ENCODE measurements at places on chromosomes 5 and 9.

DNA sequence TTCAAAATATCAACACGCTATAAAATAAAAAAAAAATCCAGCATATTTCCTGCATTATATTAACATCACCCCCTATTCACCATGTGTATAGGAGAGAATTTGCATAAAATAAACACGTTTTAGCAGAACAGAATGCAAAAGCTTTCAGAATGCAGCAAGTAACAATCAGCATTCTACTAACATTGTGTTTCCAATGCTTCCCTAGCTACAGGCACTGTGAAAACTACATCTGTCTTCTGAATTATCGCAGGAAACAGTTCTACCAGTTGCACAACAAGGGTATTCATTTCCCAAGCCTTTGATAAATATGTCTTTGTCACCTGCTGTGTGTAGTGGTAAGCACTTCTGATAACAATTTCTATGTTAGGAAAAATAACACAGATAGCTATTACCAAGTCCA is 1015.8 kb downstream of the CDH18 start:
- no peak for DNase-seq
- no peak overlapping the region for H3K4me3 ChIP-seq
- H3K36me3 ChIP-seq, result no peaks in the 10 kb centered on the region
- no peaks in the 10 kb centered on the region for H3K27me3 ChIP-seq

DNA sequence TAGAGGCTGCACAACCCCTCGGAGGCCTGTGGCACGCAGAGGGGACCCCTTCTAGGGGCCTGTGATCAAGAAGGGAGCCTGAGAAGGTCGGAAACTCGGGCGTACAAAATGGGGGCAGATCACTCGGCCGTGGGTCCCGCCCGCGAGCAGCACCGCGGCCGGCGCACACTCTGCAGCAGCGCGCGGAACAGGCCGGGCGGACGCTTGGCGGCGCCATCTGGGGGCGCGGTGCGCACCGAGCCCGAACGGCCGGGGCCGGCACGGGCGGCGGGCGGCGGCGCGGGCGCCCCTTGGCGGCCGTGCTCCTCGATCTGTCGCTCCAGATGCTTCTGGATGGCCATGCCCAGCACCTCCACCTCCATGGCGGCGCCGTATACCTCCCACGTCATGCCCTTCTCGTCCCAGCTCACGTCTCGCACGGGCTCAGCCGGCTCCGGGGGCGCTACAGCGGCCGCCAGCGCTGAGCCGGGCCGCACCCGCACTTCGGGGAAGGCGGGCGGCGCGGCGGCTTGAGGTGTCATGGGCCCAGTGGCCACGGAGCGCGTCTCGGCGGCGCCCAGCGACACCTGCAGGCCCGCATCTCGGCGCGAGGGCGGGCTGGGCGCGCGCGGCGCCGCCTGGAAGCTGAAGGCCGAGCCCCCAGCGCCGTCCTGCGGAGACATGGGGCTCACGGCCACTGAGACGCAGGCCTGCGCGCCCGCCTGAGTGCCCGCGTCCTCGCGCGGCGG is 13.1 kb downstream of the GPRIN1 start:
- peak; percentile 35 for DNase-seq
- H3K27me3 ChIP-seq, result peaks cover 16% of the 10 kb centered on the region
- peaks cover 12% of the 10 kb centered on the region for H3K36me3 ChIP-seq

- peaks cover 5% of the 10 kb centered on the region for H3K27me3 ChIP-seq
- H3K4me3 ChIP-seq, result peak overlapping the region; percentile 72
- H3K4me1 ChIP-seq, result peaks cover 2% of the 10 kb centered on the region
- no peak overlapping the region for H3K27ac ChIP-seq
- H3K36me3 ChIP-seq, result peaks cover 5% of the 10 kb centered on the region
These were observed 457 bp upstream of the IDNK start for GRCh38 chr9:83622433-83622938.

DNA sequence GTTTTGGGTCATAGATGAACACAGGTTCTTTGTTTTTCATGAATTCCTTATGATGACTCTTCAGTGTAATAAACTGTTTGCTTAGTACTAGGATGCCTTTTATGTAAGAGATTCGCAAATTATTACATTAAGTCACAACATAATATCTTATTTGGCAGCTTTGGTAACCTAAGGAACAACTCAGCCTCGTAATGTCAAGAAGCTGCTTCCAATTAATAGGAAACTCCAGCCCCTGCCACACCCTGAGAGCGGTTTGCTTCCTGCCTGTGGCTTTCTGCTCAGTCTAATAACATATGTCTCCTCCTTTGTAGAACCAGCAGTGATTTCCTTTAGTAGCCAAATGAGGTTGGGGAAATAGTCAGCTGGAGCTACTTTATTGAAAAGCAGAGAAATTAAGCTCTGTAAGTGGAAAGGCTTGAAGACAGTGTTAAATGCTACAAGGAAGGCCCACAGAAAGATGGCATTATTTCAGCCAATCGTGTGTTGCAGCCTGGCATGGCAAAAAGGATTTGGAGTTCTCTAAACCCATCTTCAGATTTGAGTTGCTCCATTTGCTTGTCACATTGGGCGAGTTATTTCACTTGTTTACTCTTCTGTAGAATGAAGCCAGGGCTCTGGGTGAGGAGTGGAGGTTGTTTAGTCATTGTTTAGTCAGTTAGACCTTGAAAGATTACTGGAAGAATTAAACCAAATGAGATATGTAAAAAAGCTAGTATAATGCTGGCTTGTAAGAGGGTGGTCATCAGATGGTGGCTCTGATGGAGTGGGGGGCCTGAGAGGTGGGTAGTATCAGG is 54.1 kb downstream of the MTAP start:
- no peak overlapping the region for H3K4me3 ChIP-seq
- peak; percentile 33 for DNase-seq
- H3K27me3 ChIP-seq, result no peaks in the 10 kb centered on the region
- H3K27ac ChIP-seq, result no peak overlapping the region
- H3K36me3 ChIP-seq, result peaks cover 65% of the 10 kb centered on the region
- H3K4me1 ChIP-seq, result peaks cover 1% of the 10 kb centered on the region

DNA sequence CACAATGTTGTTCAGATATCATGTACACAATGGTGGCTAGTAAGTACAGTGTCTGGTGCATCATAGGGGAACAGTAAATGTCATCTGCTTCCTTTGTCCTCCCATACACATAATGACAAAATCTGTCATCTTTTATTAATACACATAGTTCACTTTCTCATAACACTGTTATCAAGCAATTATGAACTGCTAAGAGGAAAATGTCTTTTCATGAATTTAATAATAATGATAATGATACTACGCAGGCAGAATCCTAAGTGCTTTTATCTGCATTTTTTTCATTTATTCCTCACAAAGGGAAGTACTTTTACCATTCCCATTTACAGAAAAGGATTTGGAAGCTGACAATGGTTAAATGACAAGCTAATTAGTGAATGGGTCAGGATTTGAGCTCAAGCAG is 35.7 kb downstream of the DPYSL3 start:
- no peak overlapping the region for H3K4me3 ChIP-seq
- DNase-seq, result no peak
- H3K27ac ChIP-seq, result no peak overlapping the region
- no peaks in the 10 kb centered on the region for H3K36me3 ChIP-seq
- H3K27me3 ChIP-seq, result no peaks in the 10 kb centered on the region

DNA sequence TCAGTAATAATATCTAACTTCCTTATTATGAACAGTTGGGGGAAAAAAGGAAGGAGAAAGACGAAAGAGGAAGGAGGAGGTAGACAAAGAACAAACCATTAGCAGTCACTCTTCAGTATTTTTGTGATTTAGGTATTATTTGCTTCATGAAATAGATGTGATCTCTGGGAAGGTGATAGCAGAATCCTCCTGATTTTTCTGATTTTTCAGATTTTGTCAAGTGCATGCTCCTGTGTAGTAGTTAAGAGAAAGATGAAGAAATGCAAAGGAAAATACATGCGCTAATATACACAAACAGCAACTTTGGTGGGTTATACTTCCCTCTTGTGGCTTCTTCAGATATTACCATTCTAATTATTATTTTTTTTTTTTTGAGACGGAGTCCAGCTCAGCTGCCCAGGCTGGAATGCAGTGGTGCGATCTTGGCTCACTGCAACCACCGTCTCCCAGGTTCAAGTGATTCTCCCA is 31.6 kb downstream of the LMNB1 start:
- H3K27me3 ChIP-seq, result no peaks in the 10 kb centered on the region
- peaks cover 7% of the 10 kb centered on the region for H3K36me3 ChIP-seq
- no peak overlapping the region for H3K4me3 ChIP-seq
- peaks cover 3% of the 10 kb centered on the region for H3K4me1 ChIP-seq
- H3K27ac ChIP-seq, result no peak overlapping the region
- DNase-seq, result peak; percentile 68

DNA sequence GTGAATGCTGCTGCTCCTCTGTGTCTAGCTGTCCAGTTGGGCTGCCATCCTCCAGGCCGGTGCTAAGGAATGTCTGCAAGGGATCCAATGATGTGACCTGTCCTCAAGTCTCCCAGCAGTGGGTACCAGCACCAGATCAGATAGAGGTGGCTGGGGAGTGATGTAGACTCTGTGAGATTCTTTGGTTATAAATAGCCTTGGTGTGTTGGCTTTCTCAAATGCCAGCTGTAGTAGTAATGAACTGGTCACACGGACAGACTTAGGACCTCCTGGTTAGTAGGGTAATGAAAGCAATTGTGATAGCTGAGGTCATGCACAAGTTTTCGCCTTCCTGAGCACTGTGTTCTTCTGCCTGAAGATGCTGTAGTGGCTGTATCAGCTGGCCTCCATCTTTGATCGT is 29.9 kb upstream of the RANBP6 start:
- peaks cover 25% of the 10 kb centered on the region for H3K27me3 ChIP-seq
- H3K27ac ChIP-seq, result no peak overlapping the region
- H3K36me3 ChIP-seq, result no peaks in the 10 kb centered on the region
- no peaks in the 10 kb centered on the region for H3K4me1 ChIP-seq

DNA sequence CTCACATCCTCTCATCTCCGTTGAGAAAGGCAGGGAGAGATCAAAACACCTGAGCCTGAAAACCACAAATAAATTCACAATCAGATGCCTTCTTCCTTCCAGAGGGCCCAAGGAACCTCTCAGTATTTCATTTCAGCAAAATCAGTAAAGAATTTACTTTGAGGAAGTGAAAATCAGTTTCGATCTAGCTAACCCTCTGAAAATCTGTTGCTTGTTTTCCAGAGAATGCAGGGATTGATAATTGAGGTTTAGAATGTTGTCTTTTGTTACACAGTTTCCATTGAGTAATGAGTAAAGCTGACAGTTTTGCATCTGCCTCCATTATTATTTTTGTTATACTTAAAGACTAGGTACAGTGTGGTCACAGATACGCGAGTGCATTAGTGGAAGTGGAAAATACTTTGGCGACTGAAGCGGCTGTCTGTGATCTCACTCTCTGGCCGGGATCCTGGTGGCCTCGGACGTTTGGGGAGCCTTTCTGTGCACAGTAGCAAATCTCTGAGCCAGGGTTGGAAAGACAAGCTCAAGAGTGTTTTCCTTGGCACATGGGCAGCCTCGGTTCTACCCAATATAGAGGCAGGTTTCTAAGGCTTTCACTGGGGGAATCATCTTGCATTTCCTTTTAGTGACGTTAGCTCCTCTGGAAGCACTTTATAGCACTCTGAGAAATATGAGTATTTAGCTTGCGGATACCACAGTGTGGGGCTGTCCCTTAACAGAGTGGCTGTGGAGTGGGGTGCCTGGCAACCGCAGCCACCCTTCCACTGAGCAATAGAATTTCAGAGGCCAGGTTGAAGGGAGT is 32.2 kb upstream of the ANGPTL2 start:
- no peak for DNase-seq
- H3K4me3 ChIP-seq, result no peak overlapping the region
- H3K4me1 ChIP-seq, result peaks cover 9% of the 10 kb centered on the region
- H3K27me3 ChIP-seq, result no peaks in the 10 kb centered on the region
- no peaks in the 10 kb centered on the region for H3K36me3 ChIP-seq

DNA sequence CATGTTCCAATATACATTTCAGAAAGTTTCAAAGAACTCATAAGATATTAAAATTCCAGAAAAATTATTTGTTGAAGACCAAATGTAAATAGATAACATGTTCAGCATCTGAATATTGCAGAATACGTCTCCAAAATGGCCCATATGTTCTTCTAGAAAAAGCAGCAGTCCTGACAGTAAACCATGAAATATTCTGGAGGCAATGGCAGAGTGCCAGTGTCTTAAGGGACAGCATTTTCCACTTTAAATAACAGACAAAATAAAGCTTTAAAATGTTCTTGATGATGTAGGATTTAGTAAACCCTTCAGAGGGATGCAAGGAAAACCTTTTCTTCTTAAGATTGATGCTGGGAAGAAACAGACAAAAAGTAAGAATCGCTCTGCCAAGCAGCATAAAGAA is 721.0 kb downstream of the NR2F1-AS1 start:
- no peaks in the 10 kb centered on the region for H3K36me3 ChIP-seq
- H3K27ac ChIP-seq, result no peak overlapping the region
- no peaks in the 10 kb centered on the region for H3K27me3 ChIP-seq
- no peak for DNase-seq

GRCh38 chr5:134964359-134965270 is 3.1 kb upstream of the CATSPER3 start:
- no peaks in the 10 kb centered on the region for H3K27me3 ChIP-seq
- H3K36me3 ChIP-seq, result peaks cover 6% of the 10 kb centered on the region
- no peak for DNase-seq
- no peak overlapping the region for H3K27ac ChIP-seq
- H3K4me1 ChIP-seq, result no peaks in the 10 kb centered on the region

DNA sequence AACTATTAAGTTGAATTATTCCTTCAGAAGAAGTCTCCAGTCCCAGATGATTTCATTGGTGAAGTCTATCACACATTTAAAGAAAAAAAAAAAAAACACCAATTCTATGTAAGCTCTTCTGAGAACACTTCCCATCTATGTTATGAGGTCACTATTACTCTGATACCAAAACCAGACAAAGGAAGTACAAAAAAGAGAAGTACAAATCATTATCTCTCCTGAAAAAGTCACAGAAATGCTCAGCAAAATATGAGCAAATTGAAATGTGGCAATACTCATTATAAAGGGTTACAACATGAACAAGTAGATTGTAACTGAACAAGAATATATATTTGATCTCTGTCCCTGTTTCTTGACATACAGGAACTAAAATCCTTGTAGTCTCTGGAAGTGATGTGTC is 280.4 kb downstream of the TLE1 start:
- H3K27ac ChIP-seq, result no peak overlapping the region
- no peaks in the 10 kb centered on the region for H3K27me3 ChIP-seq
- no peak overlapping the region for H3K4me3 ChIP-seq
- no peaks in the 10 kb centered on the region for H3K4me1 ChIP-seq
- no peak for DNase-seq

GRCh38 chr5:14250748-14251701 is 107.9 kb downstream of the TRIO start:
- no peak overlapping the region for H3K27ac ChIP-seq
- no peak for DNase-seq
- no peaks in the 10 kb centered on the region for H3K27me3 ChIP-seq
- peaks cover 30% of the 10 kb centered on the region for H3K4me1 ChIP-seq
